A172 (cell line): ENCODE measurements at places on chromosomes 12 and 14. TPM values are rescaled to one million over a fixed set of nuclear protein-coding genes. Genes with fewer than 3 reads are reported as not detected.

Gene POLE2
- total RNA-seq: 9.4 and 25.8 TPM in 2 replicates

Gene TBX5
- total RNA-seq: not detected in 2 replicates

Gene PZP
- not detected in 2 replicates for total RNA-seq

Gene AKAP5
- 1.6 and 1.9 TPM in 2 replicates for total RNA-seq

Gene CLEC7A
- total RNA-seq: not detected in 2 replicates

Gene ZNF605
- 2.9 and 4.0 TPM in 2 replicates for total RNA-seq

Gene SOAT2
- 0.17 TPM in 1 of 2 replicates, not detected in the other for total RNA-seq

Gene KLC1
- 166 and 174 TPM in 2 replicates for total RNA-seq

Gene MED13L
- 33.3 and 37.8 TPM in 2 replicates for total RNA-seq

Gene TMTC1
- total RNA-seq: 24.6 and 26.2 TPM in 2 replicates

Gene MGP
- total RNA-seq: 0.09 TPM in 1 of 2 replicates, not detected in the other

Gene TSHR
- total RNA-seq: not detected in 2 replicates

Gene KRT1
- not detected in 2 replicates for total RNA-seq

Gene SLC5A8
- not detected in 2 replicates for total RNA-seq

Gene TRAF3
- 14.0 and 16.8 TPM in 2 replicates for total RNA-seq

Gene RGS6
- not detected in 2 replicates for total RNA-seq

Gene CDH24
- total RNA-seq: 2.8 and 4.0 TPM in 2 replicates

Gene PTCSC3
- total RNA-seq: not detected in 2 replicates

Gene KCNK13
- not detected in 2 replicates for total RNA-seq

Gene TCTN2
- total RNA-seq: 22.8 and 22.9 TPM in 2 replicates

Gene MYF6
- not detected in 2 replicates for total RNA-seq

Gene LIN7A
- total RNA-seq: 0.21 and 1.2 TPM in 2 replicates

Gene LRP1-AS
- not detected in 2 replicates for total RNA-seq

Gene NOVA1
- total RNA-seq: not detected in 2 replicates

Gene CFAP54
- total RNA-seq: 0.96 and 4.9 TPM in 2 replicates

Gene SLC41A2
- total RNA-seq: 22.3 and 34.7 TPM in 2 replicates

Gene GPR162
- 5.3 and 12.3 TPM in 2 replicates for total RNA-seq

Gene EML1
- 6.9 and 12.7 TPM in 2 replicates for total RNA-seq

Gene PEBP1
- total RNA-seq: 325 and 341 TPM in 2 replicates

Gene AMHR2
- 0.57 TPM in 1 of 2 replicates, not detected in the other for total RNA-seq

Gene RPL10L
- not detected in 2 replicates for total RNA-seq

Gene ADIPOR2
- total RNA-seq: 14.1 and 17.9 TPM in 2 replicates

Gene DDX11
- 20.9 and 22.3 TPM in 2 replicates for total RNA-seq

Gene LRFN5
- not detected in 2 replicates for total RNA-seq

Gene LALBA
- not detected in 2 replicates for total RNA-seq

Gene SMCO2
- not detected in 2 replicates for total RNA-seq

Gene IL22
- total RNA-seq: not detected in 2 replicates

Gene TAS2R7
- not detected in 2 replicates for total RNA-seq

Gene MRPS35
- 95.1 and 106 TPM in 2 replicates for total RNA-seq

Gene CRY1
- 19.0 and 26.4 TPM in 2 replicates for total RNA-seq

Gene RHOJ
- 0.10 and 1.1 TPM in 2 replicates for total RNA-seq

Gene GALNT4
- 8.0 and 8.1 TPM in 2 replicates for total RNA-seq

Gene PPFIA2
- total RNA-seq: 0.62 and 3.3 TPM in 2 replicates

Gene NTS
- not detected in 2 replicates for total RNA-seq

Gene HCAR2
- total RNA-seq: not detected in 2 replicates

Gene LIMA1
- total RNA-seq: 108 and 109 TPM in 2 replicates

Gene ZNF385A
- 1.3 and 5.3 TPM in 2 replicates for total RNA-seq

Gene ACSM4
- total RNA-seq: not detected in 2 replicates

Gene ARMH4
- total RNA-seq: 3.1 and 4.0 TPM in 2 replicates

Gene SCN8A
- 1.8 and 2.4 TPM in 2 replicates for total RNA-seq

Gene PAX9
- not detected in 2 replicates for total RNA-seq

Gene SLC38A4
- 1.5 and 1.7 TPM in 2 replicates for total RNA-seq

Gene TEX52
- not detected in 2 replicates for total RNA-seq

Gene CNPY2
- 109 and 126 TPM in 2 replicates for total RNA-seq

Gene RDH16
- not detected in 2 replicates for total RNA-seq

Gene C12orf50
- total RNA-seq: not detected in 2 replicates

Gene NRXN3
- 0.59 and 0.74 TPM in 2 replicates for total RNA-seq

Gene PFDN5
- total RNA-seq: 407 and 456 TPM in 2 replicates

Gene DTX1
- 2.8 and 3.8 TPM in 2 replicates for total RNA-seq

Gene GPR135
- 1.5 TPM in 2 replicates for total RNA-seq
